ENCODE measurements at places on chromosomes 6 and 20.

DNA sequence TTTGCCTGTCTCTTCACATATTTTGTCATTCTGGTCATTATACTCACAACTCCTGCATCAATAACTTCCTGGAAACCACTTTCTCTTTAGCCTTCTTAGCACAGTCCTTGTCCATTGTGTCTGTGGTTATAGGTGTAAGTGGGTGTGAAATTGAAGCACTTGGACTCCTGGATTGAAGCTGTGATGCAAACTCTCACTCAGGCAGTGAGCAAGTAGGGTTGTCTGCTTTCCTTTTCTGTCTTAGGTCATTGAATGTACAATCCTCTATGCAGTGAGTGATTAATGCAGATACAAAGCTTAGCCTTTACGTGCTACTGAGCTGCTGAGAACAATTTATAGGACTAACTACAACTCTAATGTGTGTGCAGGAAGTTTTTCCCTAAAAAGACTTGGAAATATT, 54.8 kb downstream of the ADGRB3 start:
- no peak for DNase-seq

- no peak for DNase-seq
Observed at GRCh38 chr6:5981126-5982026, 25.3 kb downstream of the NRN1 start.

GRCh38 chr20:51335329-51335841, 207.1 kb downstream of the NFATC2 start:
- no peak for DNase-seq

DNA sequence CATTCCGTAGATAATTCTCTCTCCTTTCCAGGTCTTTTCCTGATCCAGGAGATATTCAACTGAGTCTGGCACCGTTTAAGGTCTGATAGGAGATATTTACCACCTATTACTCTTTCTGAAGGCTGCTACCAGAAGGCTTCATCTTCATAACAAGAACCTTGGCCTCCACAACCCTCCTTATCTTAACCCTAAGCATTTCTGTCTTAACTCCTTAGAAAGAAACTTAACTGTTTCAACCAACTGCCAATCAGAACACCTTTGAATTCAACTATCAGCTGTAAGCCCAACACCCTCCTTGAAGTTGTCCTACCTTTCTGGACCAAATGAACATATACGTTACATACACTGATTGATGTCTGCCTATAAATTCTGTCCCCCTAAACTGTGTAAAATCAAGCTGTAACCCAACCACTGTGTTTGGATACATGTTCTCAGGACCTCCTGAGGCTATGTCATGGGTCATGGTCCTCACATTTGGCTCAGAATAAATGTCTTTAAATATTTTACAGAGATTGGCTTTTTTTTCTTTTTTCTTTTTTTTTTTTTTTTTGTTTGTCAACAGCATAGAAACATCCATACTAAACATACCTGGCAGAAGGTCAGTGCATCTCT, 6.6 kb upstream of the TNFAIP3 start:
- DNase-seq = no peak

GRCh38 chr6:158663625-158664165, 13.8 kb downstream of the SYTL3 start:
- no peak for DNase-seq

DNA sequence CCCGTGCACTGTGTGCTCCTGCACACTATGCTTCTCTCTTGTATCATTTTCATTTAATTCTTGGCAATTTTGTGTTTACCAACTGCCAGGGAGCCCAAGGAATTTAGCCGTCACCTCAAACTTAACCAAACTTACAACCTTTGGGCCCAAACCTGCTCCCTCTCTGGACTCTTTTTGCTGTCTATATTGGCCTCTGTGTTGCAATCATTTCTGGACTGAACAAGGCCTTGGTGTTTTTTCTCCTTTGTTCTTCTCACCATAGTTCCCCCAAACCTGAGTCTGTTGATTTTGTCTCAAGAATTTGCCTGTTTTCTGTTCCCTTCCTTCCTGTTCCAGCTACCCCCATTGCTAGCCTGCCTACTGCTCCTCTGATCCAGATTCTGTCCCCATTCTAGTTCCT, 19.2 kb downstream of the DCBLD1 start:
- DNase-seq = no peak

DNA sequence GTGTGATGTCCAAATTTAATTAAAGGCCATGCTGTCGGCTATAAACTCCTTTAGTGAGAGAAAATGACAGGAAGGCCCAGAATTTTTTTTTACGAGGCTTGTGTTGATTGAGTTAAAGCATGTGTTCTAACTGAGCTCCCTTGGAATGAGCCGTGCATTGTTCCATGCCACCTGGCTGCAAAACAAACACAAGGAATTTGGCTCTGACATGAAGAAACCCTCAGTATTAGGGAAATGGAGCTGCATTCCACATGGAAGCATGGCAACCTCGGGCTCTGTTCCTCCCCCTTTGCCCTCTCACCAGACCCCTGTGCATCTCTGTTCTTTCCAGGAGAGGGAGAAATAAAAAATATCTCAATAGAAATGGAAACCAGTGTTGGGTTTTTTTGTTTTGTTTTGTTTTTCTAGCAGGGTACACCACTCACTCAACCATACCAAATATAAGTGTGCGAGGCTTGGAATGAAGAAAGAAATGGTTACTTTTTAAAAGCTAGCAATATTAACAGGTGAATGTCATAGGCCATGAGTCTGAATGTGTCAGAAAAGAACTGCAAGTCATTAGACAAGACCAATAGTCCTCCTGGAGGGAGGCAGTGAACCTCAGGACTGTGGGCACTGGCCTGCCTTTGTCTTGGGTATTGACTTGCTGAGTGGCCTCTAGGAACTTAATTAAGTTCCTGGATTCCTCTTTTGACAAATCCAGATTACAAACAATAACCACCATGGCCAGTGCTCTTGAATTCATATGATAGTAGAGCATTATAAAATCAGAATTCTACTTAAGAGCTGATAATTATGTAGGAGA, 935.1 kb downstream of the KIF16B start:
- DNase-seq = no peak

DNA sequence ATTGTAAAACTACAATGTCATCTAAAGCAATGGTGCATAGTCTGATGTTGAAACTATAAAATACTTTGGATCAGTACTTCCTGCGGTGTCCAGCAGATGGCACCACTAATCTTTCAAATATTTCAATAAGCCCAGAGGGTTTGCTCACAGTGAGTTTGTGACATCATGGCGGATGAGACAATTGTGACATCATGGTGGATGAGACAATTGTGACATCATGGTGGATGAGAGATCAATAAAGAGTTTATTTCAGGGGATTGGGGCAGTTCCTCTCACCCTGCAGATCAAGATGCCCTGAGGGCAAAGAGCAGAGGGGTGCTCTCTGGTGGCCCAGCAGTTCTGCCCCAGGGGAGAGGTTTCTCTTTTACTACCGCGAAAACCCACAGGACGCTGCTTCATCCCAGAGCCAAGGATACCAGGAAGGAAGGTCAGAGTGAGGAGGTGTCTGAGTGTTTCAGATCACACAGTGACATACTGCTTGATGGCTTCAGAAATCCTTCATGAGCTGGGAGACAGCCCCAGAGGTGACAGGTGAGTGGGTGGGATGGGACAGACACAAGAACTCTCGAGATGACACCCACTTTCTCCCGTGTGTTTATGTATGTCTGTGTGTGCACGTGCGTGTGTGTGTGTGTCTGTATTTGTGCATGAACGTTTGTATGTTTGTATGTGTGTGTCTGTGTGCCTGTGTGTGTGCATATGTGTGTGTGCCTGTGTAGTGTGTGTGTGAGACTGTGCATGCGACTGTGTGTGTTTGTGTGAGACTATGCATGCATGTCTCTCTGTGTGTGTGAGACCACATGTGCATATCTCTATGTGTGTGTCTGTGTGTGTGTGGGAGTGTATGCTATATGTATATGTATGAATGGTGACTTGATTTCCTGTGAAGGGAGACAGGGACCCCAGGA, 7.3 kb upstream of the ULBP2 start:
- DNase-seq = no peak

DNA sequence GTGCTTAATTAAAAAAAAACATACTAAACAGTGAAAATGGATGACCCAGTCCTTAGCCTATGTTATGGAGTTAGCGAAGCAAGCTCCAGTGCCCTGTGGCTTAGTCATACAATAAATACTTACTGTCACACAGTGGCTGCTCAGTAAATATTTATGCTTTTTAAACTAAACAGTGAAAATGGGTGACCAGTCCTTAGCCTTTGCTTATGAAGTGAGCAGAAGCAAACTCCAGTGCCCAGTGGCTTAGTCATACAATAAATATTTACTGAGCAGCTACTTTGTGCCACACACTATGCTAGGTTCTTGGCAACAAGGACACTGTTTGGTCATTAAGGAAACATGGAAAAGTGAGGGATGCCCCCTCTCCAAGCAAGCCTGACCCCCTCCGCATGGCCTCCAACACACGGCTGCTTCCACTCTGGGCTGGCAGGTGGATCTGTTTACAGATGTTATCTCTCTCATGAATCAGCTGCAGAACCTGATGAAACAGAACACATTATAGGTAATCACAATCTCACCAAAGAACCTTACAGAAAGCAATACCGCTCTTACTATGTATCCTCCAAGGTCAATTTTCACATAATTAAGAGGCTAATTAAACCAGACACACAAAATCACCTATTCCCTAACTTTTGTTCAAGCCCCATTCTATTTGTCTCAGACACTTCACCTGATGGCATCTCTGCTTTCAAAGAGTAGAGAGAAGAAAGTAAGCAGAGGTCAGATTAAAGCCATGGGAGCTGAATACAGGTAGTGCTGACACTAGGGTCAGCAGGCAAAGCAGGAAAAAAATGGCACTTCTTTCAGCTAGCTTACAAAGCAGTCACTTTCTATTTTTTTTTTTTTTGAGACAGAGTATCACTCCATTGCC, 27.3 kb downstream of the CDK5RAP1 start:
- DNase-seq = no peak

DNA sequence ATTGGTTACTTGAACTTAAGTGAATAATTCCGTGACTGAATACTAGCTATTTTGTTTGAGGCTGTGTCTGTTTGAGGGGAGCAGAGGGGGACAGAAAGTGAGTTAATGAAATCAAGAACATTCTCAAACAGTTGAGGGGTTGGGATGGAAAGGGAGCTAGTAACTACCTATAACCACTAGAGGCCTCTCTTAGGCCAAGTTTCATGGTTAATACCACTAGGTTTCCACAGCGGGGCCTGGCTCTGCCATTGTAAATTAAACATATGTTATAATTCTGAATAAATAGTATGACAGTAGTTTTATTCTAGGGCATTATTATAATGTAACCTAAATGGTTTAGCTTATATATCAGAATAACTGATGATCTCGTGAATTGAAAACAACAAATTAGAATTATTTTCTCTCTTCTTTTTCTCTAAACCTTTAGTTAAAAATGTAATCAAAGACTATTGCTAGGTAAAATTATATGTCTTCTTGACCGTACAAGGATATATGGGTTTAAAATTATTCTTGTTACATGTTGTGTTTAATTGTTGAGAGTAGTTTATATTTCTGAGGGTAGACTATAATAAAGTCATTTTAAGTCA, 108.1 kb downstream of the BCKDHB start:
- DNase-seq = no peak

DNA sequence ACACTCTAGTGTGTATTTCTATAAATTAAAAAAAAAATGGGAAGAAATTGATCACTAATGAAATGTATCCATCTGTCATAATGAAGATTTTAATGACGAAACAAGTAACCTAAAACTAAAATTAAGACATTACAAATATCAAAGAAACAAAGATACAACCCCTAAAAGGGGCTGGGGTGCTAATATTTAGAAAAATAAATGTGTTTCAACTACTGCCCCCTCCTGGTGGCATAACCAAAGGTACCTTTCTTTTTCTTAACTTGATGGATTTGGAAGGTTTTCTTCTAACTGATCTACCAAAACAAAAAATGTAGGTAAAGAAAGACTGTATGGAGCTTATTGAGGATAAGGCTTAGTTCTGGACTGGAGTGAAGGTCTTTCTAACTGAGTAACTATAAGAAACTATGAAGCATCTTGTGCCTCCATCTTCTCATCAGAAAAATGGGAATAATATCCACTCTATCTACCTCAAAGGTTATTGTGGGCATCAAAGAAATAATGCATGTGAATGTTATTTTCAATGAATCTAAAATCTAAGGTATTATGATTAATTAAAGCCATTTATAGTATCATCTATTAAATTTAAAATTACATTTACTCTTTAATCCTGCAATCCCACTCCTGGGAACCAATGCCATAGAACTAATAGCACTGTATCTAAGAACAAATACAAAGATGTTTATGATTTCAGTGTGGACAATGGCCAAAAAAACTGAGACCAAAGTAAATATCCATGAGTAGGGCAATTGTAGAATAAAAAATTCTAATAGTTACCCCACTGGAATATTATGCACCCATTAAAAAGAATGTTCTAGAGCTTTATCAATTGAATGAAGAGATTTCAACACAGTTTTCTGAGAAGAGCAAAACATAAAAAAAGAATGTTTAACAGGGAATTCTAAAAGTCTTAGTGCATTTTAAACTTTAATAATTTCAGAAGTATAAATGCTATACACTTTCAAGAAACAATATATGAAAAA, 117.2 kb downstream of the BACH2 start:
- DNase-seq = no peak

Measured in hippocampal formation (tissue), 2 donors.